ENCODE measurements at places on chromosomes 5 and 9.

DNA sequence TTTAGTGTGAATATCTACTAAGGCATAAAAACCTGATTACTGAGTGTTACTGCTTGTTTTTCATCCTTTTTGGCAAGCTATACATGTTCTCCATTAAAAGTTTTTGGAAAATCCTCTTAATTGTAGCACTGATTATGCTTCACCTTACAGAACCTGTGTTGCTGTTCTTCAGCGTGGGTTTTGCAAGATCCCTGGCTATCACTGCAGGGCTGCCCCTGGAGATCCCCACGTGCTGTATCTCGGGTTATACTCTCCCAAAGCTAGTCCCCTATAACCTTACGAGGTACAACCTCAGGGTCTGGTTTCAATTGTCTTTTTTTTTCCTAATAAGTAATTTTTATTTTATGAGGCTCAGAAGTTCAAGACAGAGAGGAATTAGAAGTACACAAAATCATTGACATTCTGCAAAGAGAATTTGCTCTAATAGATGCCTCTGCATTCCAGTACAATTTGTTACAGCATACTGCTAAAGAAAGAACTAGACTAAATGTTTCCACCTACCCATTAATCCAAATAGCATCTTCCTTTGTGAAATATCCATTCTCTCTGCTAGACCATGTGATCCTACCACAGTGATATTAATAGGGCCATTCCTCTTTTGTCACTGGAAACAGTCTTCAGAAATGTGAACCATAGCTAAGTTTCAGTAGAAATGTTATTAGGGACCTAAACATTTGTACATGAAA lies 25.8 kb upstream of the CAMK4 start:
- no peak for DNase-seq

DNA sequence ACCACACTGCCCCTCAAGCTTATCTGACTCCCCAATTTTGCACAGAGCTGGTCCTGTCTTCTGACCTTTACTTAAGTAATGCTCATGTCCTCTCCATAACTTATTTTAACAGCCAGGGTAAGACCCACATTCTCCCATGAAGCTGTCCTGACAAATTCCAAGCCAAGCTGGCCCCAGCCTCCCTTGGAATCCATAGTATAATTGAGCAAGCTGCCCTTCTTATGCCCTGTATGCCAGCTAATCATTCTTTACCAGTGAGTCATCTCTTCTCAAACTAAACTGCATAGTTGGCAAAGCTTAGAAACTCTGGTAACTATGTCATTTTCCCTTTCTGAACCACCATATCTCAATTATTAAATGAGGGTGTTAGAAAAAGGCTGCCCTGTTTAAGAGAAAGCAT lies 92.4 kb downstream of the NFIB start:
- no peak for DNase-seq

- no peak for DNase-seq
Measured at GRCh38 chr5:132210944-132211343, 16.7 kb downstream of the P4HA2 start.

DNA sequence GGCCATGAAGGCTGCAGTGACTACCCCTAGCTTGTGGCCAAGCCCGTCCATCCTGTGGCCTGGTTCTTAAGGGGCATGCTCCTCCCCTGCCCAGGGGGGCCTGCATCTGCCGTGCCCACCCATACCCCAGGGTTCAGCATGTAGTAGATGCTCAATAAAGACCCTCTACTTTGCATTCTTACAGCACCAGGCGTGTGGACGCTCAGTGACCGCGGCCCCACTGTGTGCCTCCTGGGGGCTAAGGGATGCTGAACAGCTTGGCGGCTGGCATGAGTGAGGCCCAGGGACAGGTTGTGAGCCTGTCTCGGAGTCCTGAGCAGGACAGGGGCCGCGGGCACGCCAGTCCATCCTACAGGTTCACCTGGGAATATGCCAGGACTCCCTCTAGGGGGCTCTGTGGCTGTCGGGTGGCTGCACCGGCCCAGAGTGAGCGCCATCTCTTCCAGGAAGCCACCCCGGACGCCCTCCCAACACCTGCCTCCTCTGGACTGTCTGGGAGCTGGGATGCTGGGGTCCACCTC lies 9.1 kb downstream of the NOTCH1 start:
- no peak for DNase-seq

DNA sequence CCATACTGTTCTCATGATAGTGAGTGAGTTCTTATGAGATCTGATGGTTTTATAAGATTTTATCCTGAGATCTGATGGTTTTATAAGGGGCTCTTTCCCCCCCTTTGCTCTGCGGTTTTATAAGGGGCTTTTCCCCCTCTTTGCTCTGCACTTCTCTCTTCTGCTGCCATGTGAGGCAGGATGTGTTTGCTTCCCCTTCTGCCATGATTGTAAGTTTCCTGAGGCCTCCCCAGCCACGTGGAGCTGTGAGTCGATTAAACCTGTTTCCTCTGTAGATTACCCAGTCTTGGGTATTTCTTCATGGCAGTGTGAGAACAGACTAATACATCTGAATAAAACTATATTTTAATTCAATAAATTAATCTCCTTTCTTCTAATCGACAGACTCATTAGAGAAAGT lies 64.9 kb upstream of the ZSWIM6 start:
- DNase-seq, result no peak

GRCh38 chr5:132838516-132839282 lies 8.3 kb upstream of the SHROOM1 start:
- DNase-seq, result no peak

DNA sequence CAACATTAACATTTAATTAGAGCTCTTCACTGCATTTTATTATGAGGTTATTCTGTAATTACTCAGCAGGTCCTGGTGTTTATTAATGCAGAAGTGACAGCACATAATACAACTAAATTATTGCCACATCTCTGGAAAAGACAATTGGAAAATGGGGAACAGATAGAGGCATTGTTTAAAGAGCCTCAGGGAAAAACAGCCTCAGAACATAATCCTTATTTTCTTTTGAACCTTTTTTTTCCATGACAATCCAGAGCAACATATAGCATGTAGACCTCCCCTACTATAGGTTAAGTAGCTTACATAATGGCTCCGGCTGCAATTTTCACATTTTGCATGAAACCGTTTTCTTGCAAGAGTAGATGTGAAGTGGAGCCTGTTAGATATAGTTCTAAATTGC lies 87.2 kb downstream of the RMI1 start:
- no peak for DNase-seq

DNA sequence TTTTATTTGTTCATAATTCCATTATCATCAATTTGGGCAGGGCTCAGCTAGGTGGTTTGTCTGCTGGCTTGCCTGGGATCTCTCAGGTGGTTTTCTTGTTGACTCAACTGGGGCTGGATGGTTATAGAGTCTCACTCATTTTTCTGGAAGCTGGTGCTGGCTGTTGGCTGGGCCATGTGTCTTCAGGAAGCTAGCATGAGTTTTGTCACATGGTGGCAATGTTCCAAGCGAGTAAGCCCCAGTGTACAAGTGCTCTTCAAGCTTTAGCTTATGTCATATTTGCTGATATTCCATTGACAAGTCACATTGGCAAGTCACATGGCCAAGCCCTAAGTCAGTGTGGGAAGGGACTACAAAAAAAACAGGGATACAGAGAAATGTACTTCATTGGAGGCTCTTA lies 2.3 kb upstream of the RASEF start:
- no peak for DNase-seq

GRCh38 chr5:78003450-78003849 lies 227.3 kb upstream of the TBCA start:
- DNase-seq, result no peak

- DNase-seq, result no peak
Measured at GRCh38 chr9:109627042-109627441, 128.9 kb upstream of the PTPN3 start.

DNA sequence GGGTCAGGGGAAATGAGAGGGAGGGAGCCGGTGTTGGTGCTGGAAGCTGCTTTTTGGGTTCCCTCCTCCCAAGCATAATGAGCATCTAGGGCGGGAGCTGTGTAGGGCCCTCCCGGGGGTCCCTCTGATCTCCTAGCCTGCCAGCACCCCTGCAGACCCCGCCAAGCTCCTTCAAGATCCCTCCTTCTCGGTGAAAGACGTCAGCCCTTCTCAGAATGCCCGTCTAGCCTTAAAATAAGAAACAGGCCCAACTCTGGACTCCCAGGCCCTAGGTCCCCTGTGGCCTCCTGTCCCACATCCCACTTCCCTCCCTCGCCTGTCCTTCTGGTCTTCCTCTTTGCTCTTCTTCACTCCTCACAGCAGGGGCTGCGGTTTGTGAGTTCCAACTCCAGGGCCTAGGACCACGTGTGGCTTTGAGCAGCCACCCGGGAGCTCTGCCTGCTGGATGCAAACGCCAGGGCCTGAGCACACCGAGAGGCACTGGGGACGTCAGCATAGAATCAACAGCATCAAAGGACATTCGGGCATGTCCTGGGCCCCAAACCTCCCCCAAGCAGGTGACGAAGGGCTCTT lies 8.8 kb upstream of the SCGB3A1 start:
- no peak for DNase-seq

GRCh38 chr5:168174376-168174775 lies 117.1 kb upstream of the WWC1 start:
- no peak for DNase-seq

GRCh38 chr5:111224561-111225345 lies 569 bp downstream of the CAMK4 start:
- DNase-seq, result no peak

DNA sequence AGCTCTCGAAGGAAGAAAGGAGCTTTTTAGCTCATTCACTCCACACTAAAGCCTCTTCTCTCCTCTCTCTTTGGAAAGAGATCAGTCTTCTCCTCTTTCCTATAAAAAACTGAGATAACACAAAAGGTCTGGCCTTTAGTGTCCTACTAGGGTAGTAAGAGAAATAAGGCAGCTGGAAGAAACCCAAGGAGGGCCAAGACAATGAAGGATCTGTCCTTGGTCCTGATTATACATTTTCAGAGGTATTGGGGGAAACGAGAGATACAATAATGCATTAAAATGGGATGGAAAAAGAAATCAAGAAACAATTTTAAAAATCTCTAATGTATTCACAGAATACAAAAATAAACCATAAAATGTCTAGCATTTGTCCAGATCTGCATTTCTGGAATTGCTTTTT lies 184.0 kb downstream of the SLF1 start:
- no peak for DNase-seq

DNA sequence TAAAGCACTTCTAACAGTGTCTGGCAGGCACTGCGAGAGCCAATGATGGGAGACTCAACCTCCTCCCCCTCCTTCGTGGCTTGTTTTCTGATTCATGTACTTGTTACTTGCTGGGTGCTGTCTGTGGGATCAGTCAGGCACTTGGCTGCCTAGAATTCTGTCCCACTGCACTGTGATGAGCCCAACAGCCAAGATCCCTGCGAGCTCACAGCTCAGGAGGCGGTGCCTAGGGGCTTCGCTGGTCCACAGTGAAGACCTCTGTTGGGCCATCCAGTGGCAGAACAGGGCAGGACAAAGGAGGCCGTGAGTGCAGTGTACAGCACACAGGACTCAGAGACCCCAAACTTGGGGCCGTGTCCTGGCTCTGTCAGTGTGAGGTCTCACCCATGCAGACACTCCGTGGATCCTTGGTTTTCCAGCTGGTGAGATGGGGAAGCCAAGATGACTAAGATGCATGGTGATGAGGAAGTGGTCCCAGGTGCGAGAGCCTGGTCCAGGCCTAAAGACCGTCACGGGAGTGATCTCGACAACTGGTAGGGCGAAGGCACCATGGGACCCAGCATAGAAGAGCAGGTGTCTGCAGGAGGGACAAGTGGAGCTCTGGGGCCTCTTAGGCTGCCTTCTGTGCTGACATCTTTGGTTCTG lies 19.5 kb downstream of the MYMK start:
- DNase-seq, result no peak

- DNase-seq, result no peak
Measured at GRCh38 chr5:152237531-152237930, 167.5 kb downstream of the NMUR2 start.

DNA sequence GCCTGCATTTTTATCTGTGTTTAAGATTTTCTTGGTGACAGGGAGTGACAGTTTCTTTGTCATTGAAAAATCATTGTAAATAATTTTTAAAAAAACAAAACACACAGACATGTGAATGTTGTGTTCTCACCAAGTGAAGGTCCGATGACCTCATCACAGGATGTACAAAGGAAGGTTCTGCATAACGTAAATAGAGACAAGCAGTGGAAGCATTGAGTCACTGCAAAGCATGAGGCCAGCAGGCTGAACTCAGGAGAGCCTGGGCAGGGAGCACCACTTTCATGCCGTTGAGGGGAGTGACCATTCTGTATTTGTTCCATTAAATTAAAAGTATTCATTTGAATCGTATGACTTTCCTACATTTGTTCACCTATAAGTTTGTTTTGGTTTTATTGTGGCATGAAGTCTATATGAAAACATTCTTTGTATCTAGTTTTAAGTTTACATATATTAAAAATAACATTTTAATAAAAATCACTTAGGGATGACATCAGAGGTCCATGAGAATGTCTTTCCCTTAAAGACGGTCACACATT lies 70.4 kb upstream of the TLE1 start:
- DNase-seq, result no peak

- DNase-seq, result no peak
Measured at GRCh38 chr5:117357886-117358285, 783.3 kb upstream of the SEMA6A start.

DNA sequence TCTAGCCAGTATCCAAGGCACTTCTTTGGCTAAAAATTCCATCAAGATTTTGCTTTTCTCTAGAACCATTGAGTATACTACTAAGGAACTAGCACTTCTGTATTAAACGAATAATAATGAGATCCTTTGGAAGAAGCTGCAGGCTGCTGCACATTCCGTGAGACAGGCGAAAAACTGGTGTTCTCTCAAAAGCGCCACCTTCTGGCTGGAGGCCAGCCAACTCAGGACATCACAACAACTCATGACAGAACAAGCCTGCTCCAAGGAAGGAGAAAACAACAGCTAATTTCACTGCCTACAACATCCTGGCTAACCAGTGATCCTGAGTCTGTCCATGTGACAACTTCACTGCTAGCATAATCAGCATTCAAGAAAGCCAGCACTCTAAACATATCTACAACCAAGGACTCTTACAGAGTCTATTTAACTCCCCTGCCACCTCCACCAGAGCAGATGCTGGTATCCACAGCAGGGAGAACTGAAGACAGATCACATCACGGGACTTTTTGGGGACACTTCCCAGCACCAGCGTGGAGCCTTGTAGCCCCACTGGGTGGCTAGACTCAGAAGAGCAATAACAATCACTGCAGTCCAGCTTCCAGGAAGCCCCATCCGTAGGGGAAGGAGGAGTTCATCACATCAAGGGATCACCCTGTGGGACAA lies 150.5 kb downstream of the YTHDC2 start:
- DNase-seq, result no peak

All from cortex of kidney (tissue), 1 donor.